Activated CD4-positive, alpha-beta T cell treated with anti-CD3 and anti-CD28 coated beads, Interleukin-2, amount 10 ng/mL, durations not matched to agents 7 days and 5 days (primary cell): ENCODE measurements at places on chromosomes 1 and 21.

DNA sequence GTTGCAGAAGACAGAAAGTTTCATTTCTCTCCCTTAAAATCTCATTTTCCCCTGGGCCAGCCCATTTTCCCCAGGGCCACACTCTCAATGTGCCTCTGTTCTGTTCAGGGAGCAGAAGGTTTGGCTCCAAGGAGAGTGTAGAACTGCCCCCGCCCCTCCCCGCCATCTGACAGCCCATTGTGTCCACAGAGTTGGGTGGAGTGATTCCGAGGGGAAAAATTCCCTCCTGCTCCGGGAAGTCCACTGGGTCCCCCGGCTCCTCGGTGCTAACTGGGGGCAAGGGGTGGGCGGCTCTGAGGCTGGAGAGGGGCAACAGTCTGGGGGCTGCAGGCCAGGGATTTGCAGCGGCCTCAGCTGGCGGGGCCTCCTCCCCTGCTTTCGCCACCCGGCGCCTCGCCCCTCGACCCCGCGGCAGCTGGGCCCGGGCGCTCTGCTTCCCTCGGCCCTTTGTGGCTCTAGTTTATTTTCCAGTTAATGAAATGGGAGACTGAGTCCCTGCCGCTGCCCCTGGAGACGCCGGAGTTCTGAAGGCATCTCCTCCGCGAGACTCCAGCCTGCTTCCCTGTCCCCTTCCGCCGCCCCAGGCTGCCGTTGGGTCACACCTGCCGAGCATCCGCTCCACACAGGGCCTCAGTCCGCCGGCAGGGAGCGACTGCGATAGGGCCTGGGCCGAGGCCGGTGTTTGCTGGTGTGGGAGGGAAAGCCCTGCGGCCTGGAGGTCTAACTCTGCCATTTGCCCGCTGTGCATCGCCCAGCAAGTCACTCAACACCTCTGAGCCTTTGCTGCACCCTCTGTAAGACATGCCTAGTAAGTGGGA lies 14.7 kb upstream of the KIRREL1 start:
- DNase-seq: no peak

- DNase-seq: no peak
Observed at GRCh38 chr1:218739426-218739825, 394.3 kb downstream of the TGFB2 start.

DNA sequence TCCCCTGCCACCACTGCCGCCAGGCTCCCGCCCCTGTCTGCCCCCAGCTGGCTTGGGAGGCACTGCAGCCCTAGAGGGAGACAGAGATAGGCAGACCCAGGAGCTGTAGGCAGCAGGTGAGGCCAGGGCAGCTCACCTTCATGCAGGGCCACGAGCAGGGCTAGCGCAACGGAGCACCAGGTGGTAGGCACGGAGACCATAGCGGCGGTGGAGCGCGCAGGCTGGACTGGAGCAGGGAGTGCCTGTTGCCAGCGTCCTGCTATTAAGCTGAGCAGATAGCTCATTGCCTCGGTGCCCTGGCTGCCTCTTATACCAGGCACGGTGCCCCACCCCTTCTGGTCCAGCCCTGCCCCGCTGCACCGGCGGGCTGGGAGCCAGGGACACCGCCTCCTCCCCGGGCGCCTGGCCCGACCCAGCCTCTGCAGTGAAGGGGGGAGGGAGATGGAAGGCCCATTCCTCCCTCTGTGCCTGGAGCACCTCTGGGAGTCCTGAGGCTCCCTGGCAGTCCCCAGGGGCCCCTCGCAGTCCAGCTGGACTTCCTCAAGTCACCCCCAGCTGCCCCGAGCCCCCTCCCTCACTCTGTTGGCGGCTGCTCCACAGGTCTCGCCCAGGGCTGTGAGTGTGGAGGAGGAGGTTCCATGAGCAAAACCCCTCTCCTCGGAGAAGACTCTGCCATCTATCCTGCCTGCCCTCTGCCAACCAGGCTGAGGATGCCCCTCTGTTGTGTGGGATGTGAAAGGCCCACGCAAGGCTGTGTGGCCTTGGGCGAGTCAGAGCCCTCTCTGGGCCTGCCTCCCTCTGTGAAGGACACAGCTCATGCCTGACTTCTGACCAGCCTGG lies at the start of gene EDN2:
TSS of gene EDN2 (minus strand) at position 282 of the 840 bp plus-strand sequence. CDS start at position 200, 82 bp downstream.
- DNase-seq: no peak

GRCh38 chr1:89538361-89538760 lies 13.7 kb downstream of the LRRC8B start:
- no peak for DNase-seq

DNA sequence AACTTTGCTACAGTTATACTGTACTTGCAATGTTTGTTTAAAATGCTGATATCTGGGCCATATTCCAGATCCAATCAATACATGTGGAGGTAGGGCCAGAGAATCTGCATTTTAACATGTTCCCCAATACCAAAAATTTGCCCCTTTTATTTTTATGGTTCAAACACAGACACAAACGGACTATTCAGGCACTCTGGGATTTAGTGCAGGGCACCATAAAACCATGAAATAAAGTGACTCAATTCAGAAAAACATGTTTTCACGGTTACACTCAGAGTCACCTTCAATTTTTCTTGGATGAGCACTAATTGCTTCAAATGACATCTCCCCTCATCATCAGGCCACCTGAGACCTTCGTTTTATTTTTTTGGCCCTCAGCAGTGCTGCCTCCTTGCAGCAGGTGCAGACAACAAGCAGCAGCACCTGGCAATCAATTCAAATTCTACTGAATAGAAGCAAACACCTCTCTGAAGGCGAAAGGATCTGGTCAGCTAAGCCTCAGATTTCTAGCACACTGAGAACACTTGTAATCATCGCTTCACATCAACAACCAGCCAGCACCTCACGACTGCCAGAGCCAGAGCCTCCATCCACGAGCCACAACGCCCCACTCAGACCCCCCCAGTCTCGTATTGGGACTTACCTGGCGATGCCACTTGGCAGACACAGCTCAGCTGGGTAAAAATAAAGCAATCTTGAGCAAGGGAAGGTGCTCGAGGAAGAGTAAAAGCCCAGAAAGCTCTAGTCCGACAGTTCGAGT lies 1.1 kb downstream of the ERO1B start:
- DNase-seq: peak; percentile 22

- no peak for DNase-seq
Observed at GRCh38 chr1:112694363-112694929, 12.5 kb downstream of the RHOC start.

DNA sequence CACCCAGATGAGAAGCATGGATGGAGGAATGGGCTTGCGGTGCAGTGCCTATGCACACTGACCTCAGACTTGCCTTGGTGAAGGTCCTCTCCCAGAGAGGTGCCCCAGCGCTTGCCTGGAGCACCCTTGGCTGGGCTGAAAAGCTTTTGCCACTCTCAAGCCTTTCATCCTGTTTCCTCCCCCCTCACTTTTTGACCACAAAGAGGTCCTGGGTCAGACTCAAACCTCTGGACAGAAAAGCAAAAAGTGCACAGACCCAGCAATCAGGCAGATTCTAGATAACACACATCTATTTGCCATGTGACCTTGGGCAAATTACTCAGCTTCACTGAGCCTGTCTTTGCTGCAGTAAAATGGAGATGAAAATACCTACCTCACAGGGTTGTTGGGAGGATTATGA lies 7.3 kb downstream of the TMEM35B start:
- DNase-seq: no peak

- no peak for DNase-seq
Observed at GRCh38 chr1:21865943-21866706, 54.1 kb downstream of the LDLRAD2 start.

GRCh38 chr1:151978922-151979321 lies 14.7 kb downstream of the S100A10 start:
- no peak for DNase-seq

- no peak for DNase-seq
Observed at GRCh38 chr1:207431508-207431907, 22.6 kb upstream of the CR2 start.

- DNase-seq: peak; percentile 44
Observed at GRCh38 chr1:78145105-78145580, 99.4 kb downstream of the GIPC2 start.

- DNase-seq: no peak
Observed at GRCh38 chr1:177164380-177165068, at the start of gene ASTN1. ASTN1 (minus strand) TSS chr1:177164712; CDS start chr1:177164676, 36 bp downstream.

DNA sequence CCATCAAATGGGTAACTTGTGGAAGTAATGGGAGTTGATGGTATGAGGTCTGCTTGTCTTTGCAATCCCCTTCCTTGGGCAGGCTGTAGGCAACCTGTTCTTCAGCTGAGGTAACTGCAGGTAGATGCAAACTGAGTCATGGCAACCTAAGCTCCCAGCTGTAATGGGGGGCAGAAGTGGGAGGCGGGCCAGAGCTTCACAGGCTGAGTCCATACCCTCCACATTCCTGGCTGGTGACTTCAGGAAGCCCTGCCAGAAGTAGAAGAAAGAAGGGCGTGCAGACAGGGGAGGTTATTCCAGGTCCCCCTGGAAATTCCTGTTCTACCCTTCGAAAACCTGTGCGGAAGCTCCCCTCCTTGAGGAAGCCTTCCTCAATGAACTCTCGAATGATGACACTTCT lies 44.9 kb downstream of the ARHGEF11 start:
- DNase-seq: no peak

DNA sequence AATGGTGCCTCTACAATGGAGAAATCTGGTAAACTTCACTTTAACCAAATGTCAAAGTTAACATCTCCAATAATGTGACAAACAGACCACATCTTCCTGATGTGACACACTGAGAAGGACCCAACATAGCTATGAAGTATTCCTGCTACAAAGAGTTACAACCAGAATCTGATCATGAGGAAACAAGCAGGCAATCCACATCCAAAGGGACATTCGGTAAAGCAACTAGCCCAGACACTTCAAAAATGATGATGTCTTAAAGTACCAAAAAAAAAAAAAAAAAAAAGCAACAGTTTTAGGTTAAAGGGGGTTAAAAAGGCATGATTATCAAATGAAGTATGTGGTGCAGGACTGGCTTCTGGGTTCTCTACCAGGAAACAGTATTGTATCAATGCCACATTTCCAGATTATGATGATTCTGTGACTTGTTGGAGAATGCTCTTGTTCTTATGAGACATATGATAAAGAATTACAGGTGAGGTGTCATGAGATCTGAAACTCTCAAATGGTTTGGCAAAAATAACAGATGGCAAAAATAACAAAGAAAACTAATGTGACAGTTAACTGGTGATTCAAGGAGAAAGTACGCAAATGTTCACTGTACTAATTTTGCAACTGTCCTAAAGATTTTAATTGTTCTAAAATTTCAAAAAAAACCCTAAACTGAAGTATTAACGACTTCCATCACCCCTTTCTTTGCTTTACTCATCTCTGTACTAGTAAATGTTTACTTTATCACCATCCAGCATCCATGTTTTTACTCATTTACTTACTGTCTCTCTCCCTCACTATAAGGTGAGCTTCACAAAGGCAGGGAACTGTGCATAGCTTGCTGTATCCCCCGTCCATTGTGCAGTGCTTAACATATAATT lies 2.8 kb downstream of the CD58 start:
- DNase-seq: no peak

DNA sequence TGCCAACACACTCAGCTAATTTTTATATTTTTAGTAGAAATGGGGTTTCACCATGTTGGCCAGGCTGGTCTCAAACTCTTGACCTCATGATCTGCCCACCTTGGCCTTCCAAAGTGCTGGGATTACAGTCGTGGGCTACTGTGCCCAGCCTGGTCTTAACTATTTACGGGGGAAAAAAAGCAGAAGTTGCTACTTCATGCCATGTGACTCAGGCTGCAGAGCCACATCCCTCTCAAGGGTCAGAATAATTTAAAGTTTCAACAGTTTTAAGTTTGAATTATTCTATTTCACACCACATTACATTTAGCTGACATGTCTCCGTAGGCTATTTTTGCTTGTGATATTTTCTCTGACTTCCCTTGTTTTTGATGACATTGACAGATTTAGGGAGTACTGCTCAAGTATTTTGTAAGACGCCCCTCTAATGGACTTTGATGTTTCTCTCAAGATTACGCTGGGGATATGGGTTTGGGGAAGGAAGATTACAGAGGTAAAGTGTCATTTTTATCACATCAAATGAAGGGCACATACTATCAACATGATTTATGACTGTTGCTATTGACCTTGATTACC lies 14.6 kb upstream of the AGBL4 start:
- no peak for DNase-seq

DNA sequence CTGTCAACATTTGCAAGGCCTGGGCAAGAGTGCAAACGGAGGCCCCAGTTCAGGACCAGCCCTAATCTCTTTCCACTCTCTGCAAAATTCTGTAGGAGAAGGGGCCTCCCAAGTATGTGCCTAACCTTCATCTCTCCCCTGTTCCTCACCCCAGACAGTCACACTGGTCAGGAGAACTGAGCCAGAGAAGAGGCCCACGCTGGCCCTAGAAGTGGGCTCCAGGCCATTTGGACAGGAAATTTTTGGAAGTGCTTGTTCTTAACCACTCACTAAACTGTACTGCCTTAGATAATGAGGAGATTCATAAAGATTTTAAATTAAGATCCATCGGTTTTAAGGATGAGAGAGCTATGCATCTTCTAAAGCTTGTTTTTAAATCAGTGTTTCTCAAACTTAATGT lies 129.7 kb upstream of the ADGRL2 start:
- no peak for DNase-seq

DNA sequence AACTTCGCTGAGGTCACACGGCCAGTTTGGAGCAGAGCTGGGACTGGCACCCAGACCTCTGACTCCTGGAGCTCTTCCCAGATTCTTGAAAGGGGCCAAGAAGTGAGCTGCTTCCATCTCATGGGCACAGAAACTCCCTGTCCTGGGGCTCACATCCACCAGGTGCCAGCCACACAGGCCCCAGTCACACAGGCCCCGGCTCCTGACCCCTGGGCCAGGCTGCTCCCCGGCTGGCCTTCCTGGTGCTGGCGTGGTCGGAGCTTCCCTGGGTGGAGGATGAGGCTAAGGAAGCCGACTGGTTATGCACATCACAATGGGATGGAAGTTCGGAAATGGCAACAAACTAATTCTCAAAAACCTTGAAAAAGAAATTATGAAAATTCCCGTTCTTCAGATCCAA lies 3.0 kb upstream of the GABRD start:
- DNase-seq: no peak

DNA sequence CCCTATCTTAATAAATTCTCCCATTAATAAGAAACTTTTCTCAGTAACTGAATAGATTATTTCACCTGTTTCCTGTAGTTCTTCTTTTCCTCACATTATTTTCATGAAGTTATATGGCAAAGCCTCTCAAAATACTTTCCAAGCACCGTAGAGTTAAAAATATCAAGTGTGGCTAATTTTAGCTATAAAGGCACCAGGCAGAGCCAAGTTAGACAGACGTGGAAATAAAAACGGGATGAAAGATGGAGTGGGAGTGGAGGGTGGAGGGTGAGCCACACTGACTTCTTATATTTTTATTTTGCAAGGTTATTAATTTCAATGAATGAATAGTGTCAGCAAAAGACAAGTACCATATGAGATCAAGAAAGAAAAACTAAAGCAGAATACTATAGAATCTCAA lies 71.7 kb downstream of the ENAH start:
- DNase-seq: no peak
